ENCODE measurements at places on chromosomes 13 and 19. TPM values are rescaled to one million over a fixed set of nuclear protein-coding genes. Genes with fewer than 3 reads are reported as not detected.

PGLYRP2 gene
- total RNA-seq, result not detected

OR4F17 gene
- total RNA-seq, result not detected

TRPC4 gene
- 4.3 TPM for total RNA-seq

ZNF667 gene
- total RNA-seq, result 3.0 TPM

NLRP4 gene
- total RNA-seq, result not detected

R3HDM4 gene
- total RNA-seq, result 43.8 TPM

LILRB4 gene
- total RNA-seq, result 10.1 TPM

CADM4 gene
- 6.5 TPM for total RNA-seq

CEACAM3 gene
- 0.39 TPM for total RNA-seq

ZNF772 gene
- 6.7 TPM for total RNA-seq

VSTM2B gene
- total RNA-seq, result not detected

ICAM4 gene
- 2.8 TPM for total RNA-seq

DPP9 gene
- total RNA-seq, result 56.4 TPM

TMC4 gene
- 7.4 TPM for total RNA-seq

IRGC gene
- total RNA-seq, result not detected

IGFL4 gene
- total RNA-seq, result not detected

SLC8A2 gene
- 0.72 TPM for total RNA-seq

PSG7 gene
- not detected for total RNA-seq

ACP4 gene
- total RNA-seq, result not detected

VSTM1 gene
- total RNA-seq, result not detected

VN1R2 gene
- total RNA-seq, result not detected

YJEFN3 gene
- 7.2 TPM for total RNA-seq

ADPRHL1 gene
- 2.4 TPM for total RNA-seq

TUBA3C gene
- total RNA-seq, result not detected

CACNG8 gene
- total RNA-seq, result 0.23 TPM

ZNF468 gene
- total RNA-seq, result 10.5 TPM

C19orf67 gene
- not detected for total RNA-seq

CYP2F1 gene
- not detected for total RNA-seq

DNAJC15 gene
- 7.4 TPM for total RNA-seq

CKM gene
- total RNA-seq, result not detected

CACNG6 gene
- not detected for total RNA-seq

Data from aorta (tissue), 5 donors.